ENCODE measurements at places on chromosomes 2 and 18.

DNA sequence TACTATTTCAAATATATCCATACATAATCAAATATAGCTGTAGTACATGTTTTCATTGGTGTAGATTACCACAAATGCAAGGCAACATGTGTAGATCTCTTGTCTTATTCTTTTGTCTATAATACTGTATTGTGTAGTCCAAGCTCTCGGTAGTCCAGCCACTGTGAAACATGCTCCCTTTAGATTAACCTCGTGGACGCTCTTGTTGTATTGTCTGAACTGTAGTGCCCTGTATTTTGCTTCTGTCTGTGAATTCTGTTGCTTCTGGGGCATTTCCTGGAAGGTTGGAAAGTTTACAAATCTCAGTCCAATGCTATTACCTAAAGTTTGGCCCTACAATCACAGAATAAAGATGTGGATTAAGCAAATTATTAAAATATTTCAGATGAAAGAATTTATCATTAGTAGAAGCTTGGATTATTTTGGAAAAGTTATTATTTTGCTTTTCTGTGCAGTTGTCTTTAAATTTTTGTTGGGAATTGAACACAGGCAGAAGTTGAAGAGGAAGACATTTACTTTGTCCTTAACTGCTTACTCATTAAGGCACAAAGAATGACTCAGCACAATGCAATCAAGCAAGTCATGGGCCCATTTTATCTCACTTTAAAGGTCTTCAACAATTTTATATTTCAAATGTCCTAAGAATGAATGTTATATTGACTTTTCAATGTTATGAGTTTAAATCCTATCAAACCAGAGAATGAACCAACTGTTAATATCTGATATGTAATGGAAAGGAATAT is 103.4 kb upstream of the CAVIN2 start:
- DNase-seq: no peak

- no peak for DNase-seq
Measured at GRCh38 chr2:215272918-215273317, 38.9 kb upstream of the ATIC start.

DNA sequence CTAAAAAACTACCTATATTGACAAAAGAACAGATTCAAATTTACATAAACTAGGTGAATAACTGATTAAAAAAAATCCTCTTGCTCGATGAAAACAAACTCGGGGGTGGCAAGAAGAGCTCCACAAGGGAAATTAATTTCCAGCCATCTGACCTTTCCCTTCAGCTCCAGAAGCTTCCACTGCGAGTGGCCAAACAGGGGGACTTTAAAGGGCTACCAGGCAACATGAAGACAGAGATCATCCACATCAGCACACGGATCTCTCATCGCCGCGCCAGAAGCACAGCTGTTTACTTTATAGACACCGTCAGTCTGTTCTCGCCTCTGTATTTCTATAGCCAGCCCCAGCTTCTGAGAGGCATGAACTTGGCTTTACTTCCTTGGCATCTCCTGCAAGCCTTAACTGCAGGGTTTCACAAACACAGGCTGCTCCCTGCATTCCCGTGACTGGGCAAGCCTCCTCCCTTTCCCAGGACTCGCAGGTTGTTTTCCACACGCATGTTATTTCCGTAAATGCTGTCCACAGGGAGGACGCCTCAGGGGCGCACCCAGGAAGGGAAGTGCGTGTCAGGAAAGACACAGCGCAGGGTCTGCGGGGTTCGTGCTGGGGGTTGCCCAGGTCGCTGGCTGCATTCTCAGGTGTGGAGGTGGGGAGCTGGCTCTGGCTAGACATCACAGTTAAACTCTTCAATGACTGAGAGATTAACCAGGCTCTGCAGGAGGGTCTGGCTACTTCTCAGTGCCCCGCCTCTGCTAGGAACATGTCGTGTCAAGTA is 85.0 kb downstream of the USP40 start:
- no peak for DNase-seq

GRCh38 chr2:117968722-117969121 is 45.1 kb downstream of the CCDC93 start:
- DNase-seq: no peak

- DNase-seq: no peak
Measured at GRCh38 chr2:101179982-101180381, 28.8 kb upstream of the TBC1D8 start.

DNA sequence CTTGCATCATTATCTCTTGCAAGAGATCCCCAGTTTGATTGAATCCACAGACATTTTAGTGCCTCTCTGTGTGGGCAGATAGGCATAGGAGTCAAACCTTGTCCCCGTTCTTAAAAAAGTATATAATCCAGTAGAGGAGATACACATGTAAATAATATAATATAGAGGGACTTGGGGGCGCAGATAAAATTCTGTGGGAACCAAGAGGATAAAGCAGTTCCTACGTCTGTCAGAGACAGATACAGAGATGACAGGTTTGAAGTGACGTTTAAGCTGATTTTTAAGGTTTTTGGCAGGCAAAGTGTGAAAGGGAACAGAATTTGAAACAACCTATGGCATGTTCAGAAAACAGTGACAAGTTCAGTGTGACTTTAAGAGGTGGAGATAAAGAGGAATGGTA is 63.1 kb downstream of the CAB39 start:
- DNase-seq: no peak

GRCh38 chr2:39475006-39475405 is 37.9 kb upstream of the MAP4K3 start:
- no peak for DNase-seq

- no peak for DNase-seq
Measured at GRCh38 chr2:132589966-132590365, 80.0 kb downstream of the LYPD1 start.

DNA sequence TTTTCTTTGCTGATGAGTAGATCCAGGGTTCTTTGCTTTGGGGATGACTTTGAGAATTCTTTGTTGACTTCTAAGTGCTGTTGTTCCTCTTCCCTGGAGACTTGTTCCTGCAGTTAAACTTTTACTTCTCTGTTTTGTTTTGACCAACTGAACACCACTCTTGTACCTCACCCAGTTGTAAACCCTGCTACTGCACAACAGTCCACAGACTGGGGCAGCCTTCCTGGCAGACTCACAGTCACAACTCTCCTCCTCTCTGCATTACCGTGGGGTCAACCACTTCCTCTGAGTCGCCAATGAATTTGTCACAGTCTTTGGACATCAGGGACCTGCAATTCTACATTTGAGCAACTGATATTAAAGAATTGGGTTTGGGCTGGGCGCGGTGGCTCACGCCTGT is 3.8 kb upstream of the SLC8A1 start:
- DNase-seq: no peak

DNA sequence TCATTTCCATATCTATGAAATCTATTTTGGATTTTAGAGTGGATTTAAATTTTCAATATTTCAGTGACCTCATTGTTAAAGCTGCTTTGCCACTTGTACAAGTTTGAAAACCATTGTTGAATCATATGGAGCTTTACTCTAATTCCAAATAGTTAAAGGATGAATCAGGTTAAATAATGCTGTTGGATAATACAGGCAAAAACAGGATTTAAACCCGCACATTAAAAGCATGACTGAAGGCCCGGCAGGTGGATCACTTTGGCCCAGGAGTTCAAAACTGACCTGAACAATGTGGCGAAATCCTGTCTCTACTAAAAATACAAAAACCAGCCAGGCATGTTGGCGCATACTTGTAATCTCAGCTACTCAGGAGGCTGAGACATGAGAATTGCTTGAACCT is 68.3 kb downstream of the RIF1 start:
- no peak for DNase-seq

DNA sequence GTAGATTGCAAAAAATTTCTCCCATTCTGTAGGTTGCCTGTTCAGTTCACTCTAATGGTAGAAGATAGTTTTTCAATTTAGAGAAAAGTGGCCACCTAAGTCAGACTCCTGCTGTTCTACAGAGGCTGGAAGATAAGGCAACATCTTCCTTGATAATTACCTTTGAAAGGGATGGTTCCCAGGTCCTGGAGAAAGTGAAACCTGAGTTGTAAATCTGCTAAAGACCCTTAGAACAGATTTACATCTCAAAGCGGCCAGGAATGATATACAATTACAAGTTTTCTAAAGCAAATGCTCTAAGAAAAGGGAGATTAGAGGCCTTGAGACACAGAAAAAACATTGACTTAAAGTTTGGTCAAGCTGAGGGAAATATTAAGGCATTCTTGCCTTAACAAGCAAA is 1350.2 kb upstream of the FAM98A start:
- no peak for DNase-seq
